Naive thymus-derived CD4-positive, alpha-beta T cell (primary cell): ENCODE measurements at places on chromosomes 2 and 18.

DNA sequence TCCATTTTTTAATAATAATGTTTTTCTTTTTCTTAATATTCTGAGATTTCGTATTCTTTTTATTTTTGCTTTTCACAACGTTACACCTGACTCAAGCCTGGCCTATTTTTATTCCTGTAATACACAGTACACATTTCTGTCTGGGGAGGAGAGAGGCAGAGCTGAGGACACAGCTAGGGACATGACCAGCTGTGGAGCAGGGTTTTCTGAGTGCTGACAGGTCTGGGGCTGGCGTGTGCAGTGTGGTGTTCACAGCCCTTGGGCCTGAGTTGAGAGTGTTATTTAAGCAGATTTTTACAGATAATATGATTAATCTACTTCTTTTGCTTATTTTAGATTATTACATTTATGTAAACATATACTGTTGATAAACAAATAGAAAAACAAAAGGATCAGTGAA lies 55.9 kb downstream of the ZAP70 start:
- no peak for DNase-seq

- DNase-seq, result no peak
Measured at GRCh38 chr2:191601060-191601459, 76.9 kb upstream of the NABP1 start.

DNA sequence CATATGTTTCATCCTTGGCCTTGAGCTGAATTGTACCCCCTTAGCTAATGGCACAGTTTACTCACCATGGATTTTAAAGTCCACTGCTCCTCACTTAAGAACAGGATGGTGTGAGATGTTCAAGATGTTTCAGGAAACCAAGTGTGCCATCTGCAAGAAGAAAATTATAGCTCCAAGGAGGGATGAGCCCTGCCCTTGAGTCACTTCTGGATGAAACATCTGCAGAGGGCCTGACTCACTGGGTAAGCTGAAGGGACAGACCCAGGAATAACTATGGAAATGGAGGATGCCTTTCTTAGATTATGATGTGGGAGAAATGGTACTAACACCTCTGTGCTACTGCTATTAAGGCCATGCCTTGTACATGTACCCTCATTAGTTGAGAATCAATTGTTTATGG lies 6.4 kb downstream of the MARS2 start:
- no peak for DNase-seq

DNA sequence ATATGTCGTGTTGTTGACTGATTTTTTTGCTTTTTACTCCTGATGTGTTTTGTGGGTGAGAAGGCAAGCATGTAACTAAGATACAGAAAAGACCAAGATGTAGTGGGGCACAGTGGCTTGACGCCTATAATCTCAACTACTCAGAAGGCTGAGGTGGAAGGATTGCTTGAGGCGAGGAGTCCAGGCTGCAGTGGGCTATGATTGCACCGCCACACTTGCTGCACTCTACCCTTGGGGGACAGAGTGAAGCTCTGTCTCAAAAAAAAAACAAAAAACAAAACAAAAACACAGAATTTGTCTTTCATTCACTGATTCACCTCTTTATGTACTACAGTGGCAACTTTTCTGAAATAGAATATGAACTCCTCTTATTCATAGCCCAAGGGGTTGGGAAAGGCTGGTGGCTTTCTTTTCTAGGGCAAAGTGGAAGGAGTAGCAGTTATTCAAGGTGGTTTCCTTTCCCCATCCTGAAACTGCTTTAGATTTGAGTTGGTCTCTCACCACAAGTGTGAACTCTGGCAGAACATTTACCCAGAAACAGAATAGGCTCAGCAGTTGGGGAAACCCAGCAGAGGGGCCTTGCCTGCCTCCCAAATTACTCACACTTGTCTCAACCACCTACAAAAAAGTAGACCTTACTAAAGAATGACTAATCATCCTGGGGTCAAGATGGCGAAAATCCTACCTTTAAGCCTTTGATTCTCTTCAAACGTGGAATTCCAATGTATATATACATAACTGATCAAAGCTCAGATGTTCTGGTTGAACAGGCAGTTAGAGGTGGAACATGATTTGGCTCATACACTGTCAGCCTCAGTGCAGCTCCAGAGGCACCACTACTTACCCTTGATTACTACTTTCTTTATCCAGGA lies 6.5 kb downstream of the TANK start:
- no peak for DNase-seq

GRCh38 chr2:106201661-106202060 lies 7.6 kb upstream of the UXS1 start:
- no peak for DNase-seq

- no peak for DNase-seq
Measured at GRCh38 chr2:46794693-46795317, 120.8 kb downstream of the MCFD2 start.

DNA sequence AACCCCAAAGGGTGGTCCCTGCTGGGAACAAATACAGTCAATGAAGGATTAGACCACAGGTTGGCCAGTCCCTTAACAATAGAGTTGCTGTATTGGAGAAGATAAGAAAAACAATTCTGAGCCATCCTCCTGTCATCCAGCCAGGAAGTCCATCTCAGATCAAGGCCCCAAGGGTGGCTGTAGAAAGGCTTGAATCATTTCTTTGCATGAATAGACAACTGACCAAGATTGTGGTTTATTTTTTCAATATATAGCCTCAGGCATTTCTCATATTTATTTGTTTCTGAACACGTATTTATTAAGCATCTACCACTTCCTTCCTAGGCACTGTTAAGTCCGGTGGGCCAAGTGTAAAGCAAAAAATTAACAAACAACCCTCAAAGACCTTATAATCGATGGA lies 274.4 kb upstream of the SLC14A2 start:
- no peak for DNase-seq

- no peak for DNase-seq
Measured at GRCh38 chr2:36565712-36566111, 32.3 kb downstream of the FEZ2 start.

GRCh38 chr2:130390460-130391057 lies 34.7 kb downstream of the PTPN18 start:
- no peak for DNase-seq

DNA sequence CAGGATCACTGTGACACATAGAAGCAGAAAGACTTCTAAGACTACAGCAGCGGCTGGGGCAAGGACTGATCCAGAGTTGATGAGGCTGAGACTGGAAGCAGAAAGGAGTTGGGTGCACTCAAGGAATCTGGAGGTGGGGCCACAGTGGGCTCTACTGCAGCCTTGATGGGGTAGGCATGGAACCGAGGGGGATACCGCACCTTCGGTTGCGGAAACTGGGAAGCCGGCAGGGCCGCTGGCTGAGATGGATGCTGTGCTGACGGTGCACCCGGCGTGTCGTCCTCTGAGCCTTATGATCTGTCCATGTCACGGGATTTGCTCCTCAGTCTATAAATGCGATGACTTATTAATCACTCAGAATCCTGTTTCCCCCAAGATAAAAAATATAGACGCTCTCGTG lies 473.5 kb upstream of the MYT1L start:
- no peak for DNase-seq

DNA sequence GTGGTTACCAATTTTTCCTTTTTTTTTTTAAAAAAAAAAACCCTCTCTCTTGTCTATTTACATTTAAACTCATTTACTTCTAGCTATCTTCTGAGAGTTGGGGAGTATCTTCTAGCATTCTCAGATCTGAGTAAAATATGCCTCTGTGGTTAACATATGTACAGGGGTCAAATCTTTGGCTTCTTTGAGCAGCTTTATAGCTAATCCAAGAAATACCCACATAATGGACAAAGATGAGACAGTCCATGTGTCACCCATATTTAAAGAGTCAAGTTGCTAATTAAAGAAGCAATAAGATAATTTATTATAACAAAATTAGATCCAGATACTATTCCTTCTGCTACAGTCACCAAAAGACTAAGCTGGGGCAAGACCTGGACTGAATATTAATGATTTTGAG lies 139.0 kb upstream of the HNRNPA3 start:
- DNase-seq, result no peak

DNA sequence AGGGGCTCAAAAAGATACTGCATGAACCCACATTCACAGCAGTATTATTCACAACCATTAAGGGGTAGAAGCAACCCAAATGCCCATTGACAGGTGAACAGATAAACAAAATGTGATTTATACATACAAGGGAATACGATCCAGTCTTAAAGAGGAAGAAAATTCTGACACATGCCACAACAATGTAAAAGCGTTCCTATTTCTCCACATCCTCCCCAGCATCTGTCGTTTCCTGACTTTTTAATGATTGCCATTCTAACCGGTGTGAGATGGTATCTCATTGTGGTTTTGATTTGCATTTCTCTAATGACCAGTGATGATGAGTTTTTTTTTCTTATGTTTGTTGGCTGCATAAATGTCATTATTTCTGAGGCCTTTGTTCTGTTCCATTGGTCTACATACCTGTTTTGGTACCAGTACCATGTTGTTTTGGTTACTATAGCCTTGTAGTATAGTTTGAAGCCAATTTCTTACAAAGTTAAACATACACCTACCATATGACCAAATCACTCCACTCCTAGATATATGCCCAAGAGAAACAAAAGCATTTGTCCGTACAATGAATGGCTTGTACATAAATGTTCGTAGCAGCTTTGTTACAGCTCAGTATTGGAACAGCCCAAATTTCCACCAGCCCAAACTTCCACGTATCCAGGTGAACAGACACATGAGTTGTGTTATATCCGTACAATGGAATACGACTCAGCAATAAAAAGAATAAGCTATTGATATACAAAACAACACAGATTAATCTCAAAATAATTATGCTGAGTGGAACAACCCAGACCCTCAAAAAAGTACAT lies 85.1 kb downstream of the TMEM131 start:
- DNase-seq, result no peak

GRCh38 chr2:152466980-152467676 lies 132.2 kb downstream of the FMNL2 start:
- no peak for DNase-seq

DNA sequence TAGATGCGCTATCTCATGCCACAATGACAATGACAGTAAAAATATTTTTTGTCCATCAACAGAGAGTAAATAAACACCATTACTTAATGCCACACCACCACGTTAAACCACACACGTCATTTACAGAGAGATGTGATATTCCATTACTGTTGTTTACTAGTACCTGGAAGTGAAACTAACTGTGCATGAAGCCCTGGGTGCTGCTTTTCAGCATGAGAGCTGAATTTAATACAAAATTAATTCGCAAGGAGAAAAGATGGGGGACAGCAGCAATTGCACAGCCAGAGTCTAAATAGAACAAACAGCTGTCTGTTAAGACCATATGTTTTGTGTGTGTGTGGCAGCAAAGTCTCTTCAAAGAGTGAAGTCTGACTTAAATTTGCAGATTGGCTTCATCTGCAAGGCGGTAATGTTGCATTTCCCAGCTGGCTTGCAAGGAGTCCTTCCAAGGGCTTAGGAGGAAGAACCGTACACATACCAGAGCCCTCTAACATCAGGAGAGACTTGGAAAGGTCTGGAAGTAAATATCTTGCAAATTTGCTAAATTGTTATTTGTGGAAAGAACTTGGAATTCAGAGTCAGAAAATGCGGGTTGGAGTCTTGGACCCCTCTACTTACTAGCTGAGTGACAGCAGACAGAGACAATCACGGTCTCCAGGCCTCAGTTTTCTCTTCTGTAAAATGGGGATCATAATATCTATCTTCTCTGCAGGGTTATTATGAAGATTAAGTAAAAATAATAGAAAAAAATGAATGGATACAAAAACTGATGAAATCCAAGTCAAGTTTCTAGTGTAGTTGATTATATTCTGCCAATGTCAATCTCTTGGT lies 127.6 kb downstream of the ALPK2 start:
- DNase-seq, result no peak

DNA sequence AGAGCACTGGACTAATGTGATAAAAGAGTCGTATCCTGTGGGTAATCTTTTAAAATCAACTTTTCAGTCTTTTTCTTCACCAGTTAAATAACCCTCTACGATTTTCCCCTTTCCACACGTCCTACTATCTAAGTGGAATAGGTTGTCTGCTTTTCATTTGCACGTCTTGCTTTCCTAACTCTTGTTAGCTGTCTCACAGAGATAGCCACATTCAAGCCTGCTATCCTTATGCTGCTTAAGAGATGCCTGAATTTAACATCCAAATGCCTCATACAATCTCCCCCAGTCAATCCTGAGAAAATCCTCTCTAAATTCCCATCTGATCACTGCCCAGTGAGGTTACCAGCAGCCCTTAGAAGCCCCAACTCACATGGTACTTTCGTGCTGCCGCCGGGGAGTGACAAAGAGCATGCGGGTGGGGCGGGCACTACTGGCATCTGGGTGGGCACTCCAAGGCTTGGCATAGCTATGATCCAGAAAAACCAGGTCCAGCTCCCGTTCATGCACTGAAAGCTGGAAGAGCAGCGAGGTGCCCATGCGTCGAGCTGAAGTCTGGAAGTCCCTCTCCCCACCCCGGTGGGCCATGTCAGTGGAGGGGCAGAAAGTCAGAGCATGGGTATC lies 1.5 kb downstream of the KANSL3 start:
- DNase-seq, result no peak

- DNase-seq, result no peak
Measured at GRCh38 chr2:142892715-142893114, 15.3 kb downstream of the KYNU start.

GRCh38 chr2:147030966-147031720 lies 813.7 kb upstream of the ACVR2A start:
- no peak for DNase-seq

- DNase-seq, result no peak
Measured at GRCh38 chr2:231348704-231349373, 46.7 kb upstream of the B3GNT7 start.

GRCh38 chr2:2881499-2881898 lies 496.1 kb downstream of the EIPR1 start:
- DNase-seq, result no peak

DNA sequence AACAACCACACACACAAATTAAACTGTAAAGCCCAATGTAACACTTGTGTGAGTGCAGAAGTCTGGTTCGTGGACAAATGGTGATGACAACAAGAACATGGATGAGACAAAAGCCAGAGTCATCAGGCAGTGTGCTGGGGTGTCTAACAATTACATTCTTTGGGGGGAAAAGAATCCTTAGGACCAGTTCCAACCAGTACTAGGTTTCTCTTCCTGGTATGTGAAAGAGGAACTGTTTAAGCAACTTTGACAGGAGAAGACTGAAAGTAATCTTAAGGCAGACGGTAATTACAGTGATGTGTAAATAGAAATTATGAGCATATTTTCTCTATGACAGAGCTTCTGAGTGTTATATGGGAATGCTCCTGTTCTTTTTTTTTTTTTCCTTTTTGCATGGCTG lies 133.4 kb downstream of the AFF3 start:
- no peak for DNase-seq

DNA sequence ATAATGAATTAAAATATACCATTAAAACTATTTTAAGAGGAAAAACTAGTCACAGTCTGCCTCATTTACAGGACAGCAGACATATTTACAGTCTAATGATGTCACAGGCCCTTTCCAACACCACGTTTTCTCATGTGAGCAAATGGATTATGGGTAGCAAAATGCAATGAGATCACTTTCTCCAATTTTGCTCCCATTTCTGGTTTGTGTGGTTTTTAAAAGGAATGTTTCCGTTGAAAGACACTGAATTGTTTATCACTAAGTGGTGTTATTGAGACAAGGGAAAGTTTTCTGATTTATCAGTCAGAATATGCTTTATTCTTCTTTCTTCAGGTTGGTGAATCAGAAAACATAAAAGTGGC lies 11.4 kb upstream of the NR4A2 start:
- DNase-seq, result no peak
